ENCODE measurements at places on chromosomes 5 and 9.

- DNase-seq: no peak
Observed at GRCh38 chr5:82276800-82277612, 1.1 kb downstream of the RPS23 start.

DNA sequence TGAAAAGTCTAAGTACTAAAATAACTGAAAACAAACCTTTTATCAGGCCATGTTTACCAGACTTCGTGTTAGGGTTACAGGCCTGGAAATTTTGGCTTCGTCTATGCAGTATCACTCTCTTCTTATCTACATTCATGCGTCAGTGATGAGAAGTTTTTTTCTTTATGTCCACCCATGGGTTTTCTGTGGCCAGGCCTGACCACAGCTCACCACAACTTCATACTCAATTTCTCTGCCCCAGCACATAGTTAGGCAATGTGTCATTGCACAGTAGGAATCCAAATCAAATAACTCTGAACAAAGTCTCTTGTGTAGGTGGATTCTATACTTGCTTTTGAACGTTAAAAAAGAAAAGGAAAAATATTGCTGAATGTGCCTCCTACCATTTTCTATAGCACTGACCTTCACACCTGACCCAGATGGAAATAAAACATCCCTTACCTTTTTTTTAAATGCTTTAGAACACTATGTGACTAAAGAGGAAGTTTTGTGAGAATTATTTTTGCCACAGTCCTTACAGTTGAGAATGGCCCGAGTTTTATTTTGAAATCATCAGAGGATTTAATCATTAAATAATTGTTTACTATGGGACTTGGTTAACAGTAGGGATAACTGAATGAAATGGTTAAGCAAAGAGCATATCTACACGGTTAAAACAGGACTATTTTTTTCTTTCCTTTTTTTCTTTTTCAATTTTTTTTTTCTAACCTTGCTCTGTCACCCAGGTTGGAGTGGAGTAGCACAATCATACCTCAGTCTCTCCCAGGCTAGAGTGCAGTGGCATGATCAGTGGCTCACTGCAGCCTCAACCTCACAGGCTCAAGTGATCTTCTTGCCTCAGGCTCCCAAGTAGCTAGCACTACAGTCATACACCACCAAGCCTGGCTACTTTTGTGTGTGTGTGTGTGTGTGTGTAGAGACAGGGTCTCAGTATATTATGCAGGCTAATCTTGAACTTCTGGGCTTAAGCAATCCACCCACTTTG lies 1247.0 kb upstream of the ACO1 start:
- DNase-seq: no peak

- DNase-seq: no peak
Observed at GRCh38 chr9:124197177-124198095, 60.3 kb upstream of the NEK6 start.

- no peak for DNase-seq
Observed at GRCh38 chr5:165086465-165086864, 1581.0 kb downstream of the MAT2B start.

GRCh38 chr5:136890431-136891148 lies 525.2 kb upstream of the TRPC7 start:
- DNase-seq: no peak

Measured in left forelimb (tissue), 1 donor.